ENCODE measurements at places on chromosomes 4 and X.

DNA sequence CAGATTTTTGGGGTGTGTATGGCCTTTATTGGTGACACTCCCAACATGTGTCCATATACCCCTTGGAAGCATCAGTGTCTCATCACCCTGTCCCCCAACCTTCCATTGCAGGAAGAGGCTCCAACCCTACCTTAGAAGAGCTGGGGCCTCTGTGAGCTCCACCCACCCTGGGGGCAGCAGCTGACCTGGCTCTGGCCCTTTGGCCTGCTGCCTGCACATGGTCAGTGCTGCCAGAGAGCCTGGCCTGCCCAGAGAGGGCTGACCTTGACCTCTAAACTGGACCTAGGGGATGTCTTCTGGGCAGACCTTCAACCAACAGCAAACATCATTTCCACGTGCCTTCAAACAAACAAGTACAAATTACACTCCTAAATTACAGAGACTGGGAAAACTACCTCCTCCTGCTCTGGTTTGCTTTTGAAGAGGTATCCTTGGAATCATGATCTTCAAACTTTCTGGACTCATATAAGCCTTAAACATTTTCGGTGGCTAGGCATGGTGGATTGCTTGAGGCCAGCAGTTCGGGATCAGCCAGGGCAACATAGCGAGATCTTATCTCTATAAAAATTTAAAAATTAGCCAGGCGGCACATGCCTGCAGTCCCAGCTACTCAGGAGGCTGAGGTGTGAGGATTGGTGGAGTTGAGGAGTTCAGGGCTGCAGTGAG lies 27.3 kb upstream of the KIAA0232 start:
- no peak for DNase-seq

GRCh38 chrX:45592101-45592500 lies 391.4 kb upstream of the DIPK2B start:
- no peak for DNase-seq

DNA sequence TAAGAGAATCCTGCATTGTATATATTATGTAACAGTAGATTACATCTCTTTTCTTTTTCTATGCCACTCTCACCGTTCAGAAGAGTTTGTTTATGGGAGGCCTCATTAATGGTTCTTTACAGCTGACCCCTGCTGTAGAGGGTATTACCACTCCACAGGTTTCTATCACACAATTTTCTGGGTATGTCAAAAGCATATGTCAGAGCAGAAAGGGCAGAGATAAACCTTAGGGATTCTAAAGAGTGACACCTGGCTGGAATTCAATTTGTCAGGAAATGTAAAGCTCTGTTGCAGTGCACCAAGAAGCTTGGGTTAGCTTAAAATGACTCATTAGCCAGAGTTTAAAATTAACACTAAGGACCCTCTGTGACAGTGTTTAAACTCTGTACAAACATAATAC lies 658.7 kb downstream of the PCDH18 start:
- DNase-seq = no peak

GRCh38 chrX:153763298-153763932 lies 634 bp upstream of the PLXNB3 start:
- no peak for DNase-seq

DNA sequence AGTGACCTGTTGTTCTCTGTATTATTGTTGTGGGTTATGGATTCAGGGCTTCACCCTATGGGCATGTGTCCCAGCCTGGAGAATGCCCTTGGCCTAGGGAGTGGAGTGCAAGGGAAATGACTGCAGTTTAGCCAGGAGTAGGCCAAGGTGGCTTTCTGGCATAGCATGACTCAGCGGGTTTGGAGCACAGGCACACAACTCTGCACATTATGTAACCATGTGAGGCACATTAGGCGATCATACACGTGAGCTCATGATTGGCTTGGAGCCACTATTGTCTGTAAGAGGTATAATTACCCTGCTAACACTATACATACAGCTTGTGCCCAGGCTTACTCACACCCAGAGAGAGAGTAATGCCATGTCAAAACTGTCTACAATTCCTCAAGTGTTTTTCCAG lies 35.1 kb upstream of the TACR3 start:
- no peak for DNase-seq

GRCh38 chr4:6596948-6597347 lies 22.0 kb downstream of the MAN2B2 start:
- no peak for DNase-seq

- no peak for DNase-seq
These were observed 95.0 kb downstream of the FAM53A start for GRCh38 chr4:1589098-1589497.

- DNase-seq = no peak
These were observed 300.0 kb upstream of the PUDP start for GRCh38 chrX:7447801-7448499.

All from stimulated activated CD8-positive, alpha-beta memory T cell treated with anti-CD3 and anti-CD28 coated beads, Interleukin-4, amount 100 ng/mL, for 1 hour (primary cell).